ENCODE measurements at places on chromosomes 2 and 18.

DNA sequence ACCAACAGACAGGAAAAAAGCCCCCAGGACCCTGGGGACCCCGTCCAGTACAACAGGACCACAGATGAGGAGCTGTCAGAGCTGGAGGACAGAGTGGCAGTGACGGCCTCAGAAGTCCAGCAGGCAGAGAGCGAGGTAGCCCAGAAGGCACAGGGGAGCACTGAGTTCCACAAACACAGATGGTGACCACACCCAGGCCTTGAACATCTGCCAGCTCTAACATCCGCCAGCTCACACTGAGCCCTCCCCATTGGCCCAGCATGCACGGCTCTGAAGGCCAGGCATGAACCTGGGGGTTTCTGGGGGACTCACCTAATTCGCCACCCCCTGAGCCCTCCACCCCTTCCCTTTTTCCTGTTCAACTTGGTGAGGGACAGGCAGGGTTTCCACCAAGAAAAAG, 25.6 kb upstream of the PRLH start:
- DNase-seq: no peak

DNA sequence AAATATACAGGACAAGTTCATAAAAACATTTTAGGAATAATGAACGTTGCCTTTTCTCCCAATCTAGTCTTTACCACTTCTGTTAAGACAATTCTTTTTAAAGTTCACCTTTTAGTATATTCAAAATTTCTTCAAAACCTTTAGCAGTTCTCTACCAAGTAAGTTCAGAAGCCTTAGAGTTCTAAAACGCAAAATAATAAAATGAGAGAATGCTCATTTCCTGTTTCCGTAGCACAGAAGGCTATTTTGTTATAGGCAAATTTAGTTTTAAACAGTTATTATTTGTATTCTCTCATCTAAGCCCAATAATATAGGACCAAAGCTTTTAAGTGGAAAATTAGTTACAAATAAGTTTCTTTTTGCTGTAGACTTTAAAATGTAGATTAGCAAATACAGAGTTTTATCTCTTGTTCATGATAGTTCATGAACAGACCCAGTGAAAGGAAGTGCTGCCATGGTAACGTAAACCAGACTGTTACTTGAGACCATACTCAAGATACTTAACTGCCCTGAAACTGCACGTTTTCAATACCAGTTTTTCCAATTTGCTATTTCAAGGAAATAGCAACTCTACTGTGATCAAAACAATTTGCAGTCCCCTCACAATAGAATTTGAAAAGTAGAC, 173.1 kb upstream of the STON1 start:
- no peak for DNase-seq

- peak; percentile 29 for DNase-seq
These were observed 40.7 kb downstream of the TCF7L1 start for GRCh38 chr2:85173909-85174308.

GRCh38 chr2:71715241-71715750, 261.9 kb downstream of the DYSF start:
- DNase-seq: no peak

DNA sequence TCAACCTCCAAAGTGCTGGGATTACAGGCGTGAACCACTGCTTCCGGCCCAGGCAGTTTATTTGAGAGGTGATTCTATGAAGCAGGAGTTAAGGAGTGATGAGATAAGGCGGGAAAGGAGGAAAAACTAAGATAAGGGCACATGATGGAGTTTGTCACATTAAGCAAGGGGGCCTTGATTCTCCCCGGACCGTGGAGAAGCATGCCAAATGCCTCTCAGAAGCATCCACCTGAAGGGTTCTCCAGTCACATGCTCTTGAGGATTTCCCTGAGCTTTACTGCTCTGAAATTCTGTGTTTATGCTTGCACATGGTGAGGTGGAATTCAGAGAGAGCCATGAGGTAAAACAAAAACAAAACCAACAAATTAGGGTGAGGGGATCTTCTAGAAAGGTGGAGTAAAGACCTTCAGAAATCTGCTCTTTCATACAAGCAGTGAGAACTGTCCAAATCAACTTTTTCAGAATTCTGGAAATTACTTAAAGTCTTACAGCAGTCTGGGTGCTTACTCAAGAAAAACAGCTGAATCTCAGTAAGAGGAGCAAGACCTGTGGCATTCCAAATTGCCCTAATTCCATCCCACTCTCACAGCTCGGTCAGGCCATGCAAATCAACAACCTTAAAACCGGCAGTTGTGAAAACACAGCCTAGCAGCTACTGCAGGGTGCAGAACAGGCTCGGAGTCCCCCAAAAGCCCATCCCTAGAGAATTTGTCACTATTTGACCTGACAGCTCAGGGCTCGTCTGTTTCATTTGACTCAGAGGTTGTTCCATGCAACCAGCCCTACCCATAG, 69.1 kb upstream of the CTLA4 start:
- peak; percentile 72 for DNase-seq

- peak; percentile 64 for DNase-seq
These were observed 553 bp downstream of the CNDP2 start for GRCh38 chr18:74496508-74497323.

- peak; percentile 83 for DNase-seq
These were observed 41.7 kb downstream of the PLEKHM3 start for GRCh38 chr2:207983641-207984042.

DNA sequence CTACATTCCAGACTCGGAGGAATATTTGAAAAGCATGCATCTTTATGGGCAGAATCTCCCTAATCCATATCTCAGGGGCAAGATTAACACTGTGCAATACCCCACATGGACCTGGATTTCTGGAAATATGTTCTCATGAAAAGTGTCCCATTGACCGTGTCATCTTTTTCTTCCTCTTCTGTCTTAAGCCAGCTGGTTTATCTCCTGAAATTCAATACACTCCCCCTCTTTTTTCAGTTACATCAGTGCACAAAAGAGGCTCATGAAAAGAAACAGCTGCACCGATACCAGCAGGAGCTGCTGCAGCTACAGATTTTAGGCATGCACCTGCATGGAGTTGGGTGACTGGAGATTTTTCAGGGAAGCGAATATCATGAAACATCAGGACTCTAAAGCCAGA, 117.2 kb downstream of the SLC4A3 start:
- DNase-seq: no peak

- no peak for DNase-seq
These were observed 100.1 kb downstream of the CABLES1 start for GRCh38 chr18:23235336-23235735.

GRCh38 chr2:85844486-85844885, 44.3 kb downstream of the ST3GAL5 start:
- peak; percentile 92 for DNase-seq

GRCh38 chr18:3620146-3621119, 170.5 kb downstream of the TGIF1 start:
- no peak for DNase-seq

GRCh38 chr2:81481994-81482368, 1177.4 kb upstream of the LRRTM1 start:
- DNase-seq: no peak

GRCh38 chr2:190662754-190663153, 13.9 kb downstream of the NAB1 start:
- no peak for DNase-seq

GRCh38 chr18:49021433-49022129, 70.8 kb upstream of the SMAD7 start:
- DNase-seq: peak; percentile 48

- DNase-seq: no peak
These were observed 9.2 kb downstream of the COX7A2L start for GRCh38 chr2:42351864-42352263.

- no peak for DNase-seq
These were observed 23.4 kb downstream of the RAMP1 start for GRCh38 chr2:237882510-237883481.

- peak; percentile 52 for DNase-seq
These were observed 8.6 kb upstream of the ABCB11 start for GRCh38 chr2:169039702-169040101.

GRCh38 chr2:205288686-205289085, 393.6 kb upstream of the NRP2 start:
- no peak for DNase-seq

DNA sequence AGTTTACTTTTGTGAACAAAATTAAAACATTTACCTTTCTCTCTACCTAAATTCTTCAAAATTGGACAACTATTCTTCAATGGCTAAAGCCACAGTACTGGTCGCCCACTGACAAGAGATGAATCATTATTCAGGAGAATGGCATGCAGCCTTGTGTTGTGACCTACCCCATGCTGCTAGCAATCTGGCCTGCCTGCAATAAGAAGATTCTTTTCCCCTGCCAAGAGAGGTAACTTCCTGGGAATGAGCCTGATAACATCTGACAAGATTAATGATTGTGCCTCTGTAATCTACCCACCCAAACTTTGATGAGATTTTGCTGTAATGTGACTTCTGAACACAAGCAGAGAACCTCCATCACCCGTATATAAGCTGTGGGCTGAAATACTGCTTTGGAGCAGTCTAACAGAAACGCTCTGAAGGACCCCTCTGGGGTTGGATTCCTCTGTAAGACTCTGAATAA, 47.0 kb upstream of the ST3GAL5 start:
- no peak for DNase-seq

- DNase-seq: no peak
These were observed 234.4 kb downstream of the LPIN1 start for GRCh38 chr2:11980809-11981208.

- no peak for DNase-seq
These were observed 5.3 kb downstream of the OSR1 start for GRCh38 chr2:19352946-19353720.

- no peak for DNase-seq
These were observed 81.4 kb downstream of the COBLL1 start for GRCh38 chr2:164760179-164760578.

DNA sequence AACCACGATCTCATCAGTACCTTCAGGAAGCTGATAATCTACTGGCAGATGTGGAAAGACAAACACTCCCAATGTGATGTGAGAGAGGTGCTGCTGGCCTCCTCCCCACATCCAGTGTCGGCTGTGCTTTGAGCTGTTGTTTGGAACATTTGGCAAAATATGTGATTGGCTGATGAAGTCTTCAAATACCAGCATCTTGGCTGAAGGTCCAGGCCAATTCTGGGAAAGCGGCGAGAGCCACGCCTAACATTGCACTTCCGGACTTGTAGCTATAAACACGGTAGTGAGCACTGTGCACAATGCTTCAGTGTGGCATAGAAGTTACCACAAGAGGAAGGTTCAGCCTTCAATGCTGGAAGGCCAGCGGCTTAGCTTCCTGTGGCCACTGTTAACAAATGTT, 198.8 kb downstream of the DCDC2C start:
- DNase-seq: no peak

DNA sequence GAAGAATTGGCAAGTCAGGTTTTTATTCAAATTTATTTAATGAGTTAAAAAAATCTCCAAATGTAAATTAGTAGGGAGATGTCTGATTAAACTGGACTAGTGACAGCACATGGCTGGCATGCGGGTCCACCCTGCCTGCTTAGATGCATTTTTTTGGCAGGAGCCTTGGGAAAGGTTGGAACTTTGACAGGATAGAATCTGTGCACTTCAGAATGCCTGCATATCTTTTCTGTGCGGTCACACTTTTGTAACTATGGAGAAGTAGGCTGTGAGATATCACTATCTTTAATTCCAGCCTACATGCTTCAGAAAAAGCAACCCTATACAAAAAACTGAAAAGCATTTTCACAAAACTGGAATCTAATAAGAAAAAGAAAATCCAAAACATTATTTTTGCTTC, 317.8 kb downstream of the MBD2 start:
- DNase-seq: no peak

- no peak for DNase-seq
These were observed 264.1 kb downstream of the RPIA start for GRCh38 chr2:88955607-88956006.

- no peak for DNase-seq
These were observed 235.3 kb upstream of the TANK start for GRCh38 chr2:160924936-160925353.

DNA sequence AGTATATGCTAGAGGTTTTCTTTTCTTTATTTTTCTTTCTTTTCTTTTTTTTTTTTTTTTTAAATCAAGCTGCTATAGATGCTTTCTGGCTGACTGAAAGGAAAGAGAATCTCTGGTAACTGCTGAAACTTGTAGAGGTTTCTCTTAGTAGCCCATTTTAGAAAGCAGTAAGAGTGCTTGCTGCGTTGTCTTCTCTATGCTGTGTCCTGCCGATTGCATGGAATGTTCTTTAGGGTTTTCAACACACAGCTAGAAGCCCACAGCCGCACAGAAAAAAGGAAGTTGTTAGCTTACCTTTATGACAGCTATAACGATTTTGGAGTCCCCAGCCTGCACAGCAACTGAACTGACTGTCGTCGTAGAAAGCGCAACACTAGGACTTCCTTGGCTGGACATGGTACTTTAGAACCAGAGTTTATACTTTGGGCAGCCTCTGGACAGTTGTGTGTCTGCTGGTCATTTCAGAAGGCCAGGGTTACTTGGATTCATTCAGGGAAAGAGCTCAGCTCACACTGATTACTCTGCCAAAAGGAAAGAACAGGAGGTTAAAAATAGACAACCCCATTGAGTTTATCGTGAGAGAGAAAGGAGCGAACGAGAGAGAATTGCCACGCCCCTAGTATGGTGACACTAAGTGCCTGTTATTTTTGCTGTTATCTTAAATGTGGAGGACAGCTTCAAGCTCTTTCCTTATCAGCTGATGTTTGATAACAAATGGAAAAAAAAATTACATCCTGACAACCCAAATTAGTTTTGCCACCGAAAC, at the start of gene CCDC141:
Gene CCDC141, minus strand, starts transcription at position 592 of the 766 bp plus-strand sequence. Its CDS starts 196 bp downstream, at position 396.
- no peak for DNase-seq

DNA sequence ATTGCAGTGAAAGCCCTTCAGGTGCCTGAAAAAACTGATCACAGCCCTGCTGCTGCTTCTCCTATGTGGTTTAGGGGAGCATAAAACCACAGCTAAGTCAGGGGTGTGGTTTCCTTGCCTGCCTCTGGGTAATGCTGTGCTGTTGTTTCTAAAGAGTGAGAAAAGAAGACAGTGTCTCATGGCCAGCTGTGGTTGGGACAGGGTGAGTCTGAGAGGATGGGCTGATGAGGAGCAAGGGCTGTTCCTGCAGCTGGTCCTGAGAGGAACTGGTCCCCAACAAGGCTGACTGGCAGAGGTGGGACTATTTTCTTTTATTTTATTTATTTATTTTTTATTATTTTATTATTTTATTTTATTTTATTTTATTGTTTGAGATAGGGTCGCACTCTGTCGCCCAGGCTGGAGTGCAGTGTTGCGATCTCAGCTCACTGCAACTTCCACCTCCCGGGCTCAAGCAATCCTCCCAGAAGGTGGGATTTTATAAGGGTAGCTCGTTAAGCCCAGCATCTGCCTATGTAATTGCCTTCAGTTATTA, 236.7 kb downstream of the FHOD3 start:
- no peak for DNase-seq

DNA sequence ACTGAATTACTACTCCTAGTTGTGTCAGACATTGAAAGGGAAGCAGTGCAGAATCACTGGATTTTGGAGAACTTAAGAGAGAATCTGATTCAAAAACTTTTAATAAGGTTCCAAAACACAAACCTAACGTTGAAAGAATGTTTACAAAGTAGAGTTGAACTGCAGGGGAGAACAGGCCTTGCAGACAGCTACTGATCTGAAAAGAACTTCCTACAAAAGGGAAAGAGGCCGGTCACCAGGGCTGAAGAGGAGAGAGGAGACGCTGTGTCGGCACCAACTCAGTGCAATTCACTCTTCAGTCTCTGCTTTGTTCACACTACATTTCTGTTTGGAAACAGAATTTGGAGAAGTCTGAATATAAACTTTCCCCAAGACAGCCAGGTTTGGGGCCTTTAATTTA, 124.0 kb downstream of the GAREM1 start:
- no peak for DNase-seq

All from inflammatory macrophage treated with lipopolysaccharide for 4 hours (primary cell).